CD14-positive monocyte (primary cell): ENCODE measurements at places on chromosomes 12 and 14. TPM values are rescaled to one million over a fixed set of nuclear protein-coding genes. Genes with fewer than 3 reads are reported as not detected.

DNA sequence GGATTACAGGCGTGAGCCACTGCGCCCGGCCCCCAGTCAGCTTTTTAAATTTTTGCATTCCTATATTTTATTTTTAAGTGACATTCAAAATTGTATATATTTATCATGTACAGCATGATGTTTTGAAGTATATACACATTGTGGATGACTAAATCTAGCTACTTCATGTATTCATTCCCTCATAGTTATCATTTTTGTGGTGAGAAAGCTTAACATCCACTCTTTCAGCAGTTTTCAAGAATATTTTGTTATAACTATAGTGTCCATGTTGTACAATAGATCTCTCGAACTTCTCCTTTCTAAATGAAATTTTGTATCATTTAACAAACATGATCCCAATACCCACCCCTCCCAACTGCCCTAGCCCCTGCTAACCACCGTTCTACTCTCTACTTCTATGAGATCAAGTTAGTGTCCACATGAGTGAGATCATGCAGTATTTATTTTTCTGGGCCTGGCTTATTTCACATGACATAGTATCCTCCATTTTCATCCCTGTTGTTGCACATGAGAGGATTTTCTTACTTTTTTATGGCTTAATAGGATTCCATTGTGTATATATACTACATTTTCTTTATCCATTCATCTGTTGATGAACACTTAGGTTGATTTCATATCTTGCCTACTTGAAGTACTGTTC lies 8.8 kb upstream of the HEBP1 start:
- H3K36me3 ChIP-seq, result no peaks in the 10 kb centered on the region
- H3K27me3 ChIP-seq, result no peaks in the 10 kb centered on the region
- no peak for DNase-seq
- H3K27ac ChIP-seq, result no peak overlapping the region

- peaks cover 5% of the 10 kb centered on the region for H3K27me3 ChIP-seq
- DNase-seq, result peak; percentile 52
- no peaks in the 10 kb centered on the region for H3K36me3 ChIP-seq
- peaks cover 32% of the 10 kb centered on the region for H3K4me1 ChIP-seq
- H3K27ac ChIP-seq, result no peak overlapping the region
These were observed 2.1 kb upstream of the ATXN7L3B start for GRCh38 chr12:74535536-74535935.

- no peak overlapping the region for H3K27ac ChIP-seq
- H3K4me3 ChIP-seq, result no peak overlapping the region
- DNase-seq, result no peak
- no peaks in the 10 kb centered on the region for H3K4me1 ChIP-seq
- no peaks in the 10 kb centered on the region for H3K36me3 ChIP-seq
- no peaks in the 10 kb centered on the region for H3K27me3 ChIP-seq
These were observed 1280.9 kb downstream of the AACS start for GRCh38 chr12:126346087-126346486.

DNA sequence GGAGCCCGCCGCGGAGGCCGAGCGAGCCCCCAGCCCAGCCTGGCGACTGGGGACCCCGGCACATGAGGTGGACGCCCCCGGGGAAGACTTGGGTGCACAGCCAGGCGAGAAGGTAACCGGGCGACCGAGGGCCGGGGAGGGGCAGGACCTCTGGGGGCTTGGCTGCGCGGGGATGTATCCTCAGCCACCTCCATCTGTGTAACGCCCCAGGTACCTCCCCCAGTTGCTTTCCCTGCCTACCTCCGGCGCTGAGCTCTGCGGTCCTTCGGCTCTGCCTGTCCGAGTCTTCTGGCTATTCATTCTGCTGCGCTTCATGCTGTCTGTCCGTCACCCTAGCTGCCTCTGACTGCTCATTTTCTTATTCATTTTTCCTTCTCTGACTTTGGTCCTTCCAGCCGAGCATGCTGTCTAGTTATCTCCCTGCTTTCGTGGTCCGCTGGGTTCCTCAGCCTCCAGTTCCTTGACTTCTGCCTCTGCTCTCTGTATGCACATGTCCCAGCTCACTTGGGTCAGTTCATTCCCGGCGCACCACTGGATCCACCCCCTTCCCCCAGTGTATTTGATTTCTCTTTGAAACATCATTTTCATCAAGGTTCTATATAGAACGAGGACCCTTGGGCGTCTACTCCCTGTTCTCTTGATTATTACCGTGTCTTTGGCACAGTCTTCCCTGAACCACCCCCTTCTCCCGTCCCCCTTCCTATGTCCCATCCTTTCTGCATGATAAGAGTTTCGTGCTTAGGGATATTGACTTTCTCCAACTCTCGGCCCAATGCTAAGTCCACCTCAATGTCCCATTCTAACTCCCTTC lies 612 bp downstream of the PHC1 start:
- no peaks in the 10 kb centered on the region for H3K36me3 ChIP-seq
- peak; percentile 22 for DNase-seq
- peak overlapping the region; percentile 85 for H3K4me3 ChIP-seq
- H3K27me3 ChIP-seq, result no peaks in the 10 kb centered on the region

DNA sequence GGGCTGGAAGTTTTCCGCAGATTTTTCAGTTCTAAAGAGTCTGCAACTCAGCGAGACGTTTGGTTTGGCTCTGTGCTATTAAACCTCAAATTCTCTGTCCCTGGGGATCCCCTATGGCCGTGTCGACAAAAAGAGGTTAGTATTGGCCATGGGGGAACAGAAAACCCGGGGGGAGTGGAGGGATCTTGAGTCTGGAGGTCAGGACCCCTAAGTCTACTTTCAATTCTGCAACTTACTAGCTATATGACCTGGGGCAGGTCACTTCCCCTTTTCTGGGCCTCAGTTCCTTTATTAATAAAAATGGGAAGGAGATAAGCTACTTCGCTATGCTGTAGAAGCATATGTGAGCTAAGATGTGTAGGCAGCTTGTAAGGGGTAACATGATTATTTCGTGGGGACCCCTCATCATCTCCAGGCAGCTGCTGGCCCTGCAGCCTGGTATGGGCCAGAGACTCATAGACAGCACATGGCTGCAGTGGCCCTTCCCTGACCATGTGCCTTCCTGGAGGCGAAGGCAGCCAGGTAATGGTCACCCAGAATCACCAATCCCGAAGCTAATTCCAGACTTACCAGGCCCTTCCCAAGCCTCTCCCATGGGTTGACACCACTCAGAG lies 8.6 kb downstream of the ASB2 start:
- H3K4me3 ChIP-seq, result peak overlapping the region; percentile 10
- peak; percentile 87 for DNase-seq
- no peaks in the 10 kb centered on the region for H3K36me3 ChIP-seq

Gene LBHD2
- not detected in 2 replicates for polyA plus RNA-seq

Gene GNS
- polyA plus RNA-seq, result 203 TPM
